ENCODE measurements at places on chromosomes 6 and 20.

DNA sequence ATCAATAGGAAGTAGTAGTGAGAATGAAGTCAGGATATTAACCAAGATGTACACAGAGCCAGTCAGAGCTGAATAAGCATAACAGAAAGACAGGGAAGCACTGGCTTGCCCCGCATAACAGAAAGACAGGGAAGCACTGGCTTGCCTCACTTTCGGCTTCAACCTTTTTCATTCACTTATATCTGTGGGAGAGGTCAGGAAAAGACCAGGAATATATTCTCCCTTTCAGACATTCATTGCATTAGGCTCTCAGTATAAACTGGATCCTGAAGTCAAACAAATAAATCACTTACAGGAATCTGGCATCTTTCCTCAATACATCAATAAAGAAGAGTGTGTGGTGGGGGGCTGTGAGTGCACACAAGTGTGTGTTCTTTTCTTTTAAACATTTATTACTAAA is 437.6 kb downstream of the C6orf118 start:
- DNase-seq, result no peak

- DNase-seq, result no peak
These were observed 736.9 kb downstream of the QKI start for GRCh38 chr6:164151161-164152120.

- no peak for DNase-seq
These were observed 21.4 kb upstream of the PAQR8 start for GRCh38 chr6:52340603-52340880.

DNA sequence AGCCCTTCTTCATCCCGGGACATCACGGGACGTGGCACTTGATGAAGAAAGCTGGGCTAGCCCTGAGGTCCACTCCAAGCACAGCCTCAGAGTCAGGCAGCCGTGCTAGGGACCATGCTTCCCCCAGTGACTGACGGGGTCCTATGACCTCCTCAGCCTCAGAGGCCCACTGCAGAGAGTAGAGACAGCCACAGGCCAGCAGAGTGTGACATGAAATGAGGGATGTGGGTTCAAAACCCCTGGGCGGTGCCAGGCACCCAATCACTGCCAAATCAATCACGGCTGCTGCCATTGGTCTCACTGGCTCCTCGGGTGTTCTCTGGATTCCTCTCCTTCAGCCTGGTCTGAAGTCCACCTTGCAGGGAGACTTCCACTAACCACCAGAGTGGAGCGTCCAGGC is 197.7 kb upstream of the CDH4 start:
- no peak for DNase-seq

DNA sequence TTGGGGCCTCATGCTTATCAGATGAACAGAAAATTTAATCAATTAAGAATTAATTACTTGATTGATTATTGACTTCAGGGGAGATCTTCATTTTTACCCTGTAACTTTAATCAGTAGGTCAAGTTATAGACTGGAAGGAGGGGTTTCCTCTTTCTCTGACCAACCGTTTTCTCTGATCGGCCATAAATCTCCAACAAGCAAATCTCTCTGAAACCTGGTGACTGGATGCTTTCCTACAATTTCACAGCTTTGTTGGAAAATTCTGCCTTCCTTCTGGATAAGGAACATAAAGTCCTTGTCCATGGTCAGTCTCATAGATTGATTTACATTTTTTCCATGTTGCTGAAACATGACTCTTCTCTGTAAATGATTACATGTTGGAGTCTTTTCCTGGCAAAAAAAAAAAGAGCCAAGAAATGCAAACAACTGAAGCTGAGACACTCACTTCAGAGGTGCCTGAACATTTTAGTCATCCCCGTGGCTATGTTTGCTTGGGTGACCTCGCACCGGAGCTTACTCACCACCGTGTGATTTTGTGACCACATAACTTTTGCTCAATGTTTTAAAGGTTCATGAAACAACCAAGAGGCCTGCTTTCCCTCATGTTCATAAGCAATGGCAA is 31.0 kb downstream of the IRF4 start:
- DNase-seq, result peak; percentile 97

DNA sequence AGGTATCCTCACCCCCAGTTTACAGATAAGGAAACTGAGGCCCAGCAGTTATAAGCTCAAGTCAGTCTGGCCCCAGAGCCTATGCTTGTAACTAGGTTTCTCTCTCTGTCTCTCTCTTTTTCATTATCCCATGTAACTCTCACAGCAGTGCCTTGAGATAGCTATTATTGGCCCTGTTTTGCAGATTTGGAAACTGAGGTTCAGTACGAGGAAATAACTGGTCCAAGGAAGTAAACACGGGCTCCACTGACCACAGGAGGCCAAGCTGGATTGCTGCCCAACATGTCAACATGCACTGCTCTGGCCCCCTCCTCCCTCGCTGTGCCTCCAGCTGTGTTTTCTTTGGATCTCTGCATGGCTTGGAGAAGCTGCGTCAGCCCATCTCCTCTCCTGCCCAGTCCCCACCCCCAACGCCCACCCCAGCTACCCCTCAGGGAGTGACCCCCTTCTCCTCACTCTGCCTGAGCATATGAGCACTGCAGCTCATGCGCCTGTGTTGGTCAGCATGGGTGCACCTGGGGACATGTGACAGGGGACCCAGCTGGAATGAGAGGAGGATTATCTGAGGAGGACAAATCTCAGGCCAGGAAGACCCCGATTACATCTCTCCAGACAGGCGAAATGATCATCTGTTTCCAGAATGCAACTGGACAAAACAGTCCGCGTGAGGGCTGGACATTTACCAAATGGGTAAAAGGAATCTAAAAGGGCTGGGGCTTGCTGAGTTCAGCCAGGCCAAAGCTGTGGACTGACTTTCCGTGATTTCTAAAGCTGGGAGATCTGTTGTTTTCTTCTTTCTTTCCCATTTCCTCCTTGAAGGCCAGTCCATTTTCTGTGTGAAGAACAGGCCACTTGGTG is 7.8 kb upstream of the PLTP start:
- DNase-seq, result no peak

GRCh38 chr6:149154261-149154821 is 163.2 kb upstream of the TAB2 start:
- no peak for DNase-seq

DNA sequence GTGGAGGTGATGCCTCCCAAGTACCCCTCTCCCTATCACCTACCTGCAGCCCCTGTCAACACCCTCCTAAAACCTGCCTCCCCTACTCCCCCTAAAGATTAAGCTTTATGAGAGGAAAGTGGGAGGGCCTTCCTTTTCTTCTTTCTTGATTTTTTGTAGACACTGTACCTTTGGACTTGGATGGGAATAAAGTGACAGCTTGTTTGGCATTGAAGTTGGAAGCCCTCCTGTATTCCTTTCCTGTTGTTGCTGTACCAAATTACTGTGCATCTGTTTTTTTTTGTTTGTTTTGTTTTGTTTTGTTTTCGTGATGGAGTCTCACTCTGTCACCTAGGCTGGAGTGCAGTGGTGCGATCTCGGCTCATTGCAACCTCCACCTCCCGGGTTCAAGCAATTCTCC is 99.3 kb upstream of the NFATC2 start:
- no peak for DNase-seq

- no peak for DNase-seq
These were observed 42.0 kb upstream of the KCNQ5 start for GRCh38 chr6:72579865-72580264.

DNA sequence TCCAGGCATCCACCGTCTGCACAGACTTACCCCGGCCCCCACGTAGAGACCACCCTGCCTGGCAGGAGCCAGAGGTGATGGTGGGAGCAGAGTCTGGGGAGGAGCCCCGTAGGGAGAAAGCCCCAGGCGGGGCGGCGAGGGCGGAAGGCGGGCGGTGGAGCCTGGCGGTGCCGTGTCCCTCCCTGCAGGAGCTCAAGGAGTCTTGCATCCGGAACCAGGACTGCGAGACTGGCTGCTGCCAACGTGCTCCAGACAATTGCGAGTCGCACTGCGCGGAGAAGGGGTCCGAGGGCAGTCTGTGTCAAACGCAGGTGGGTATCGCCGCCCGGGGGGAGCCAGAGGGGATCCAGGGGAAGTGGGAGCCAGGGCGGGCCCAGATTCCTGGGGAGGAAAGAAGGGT is 6.0 kb downstream of the CLPSL1 start:
- no peak for DNase-seq

DNA sequence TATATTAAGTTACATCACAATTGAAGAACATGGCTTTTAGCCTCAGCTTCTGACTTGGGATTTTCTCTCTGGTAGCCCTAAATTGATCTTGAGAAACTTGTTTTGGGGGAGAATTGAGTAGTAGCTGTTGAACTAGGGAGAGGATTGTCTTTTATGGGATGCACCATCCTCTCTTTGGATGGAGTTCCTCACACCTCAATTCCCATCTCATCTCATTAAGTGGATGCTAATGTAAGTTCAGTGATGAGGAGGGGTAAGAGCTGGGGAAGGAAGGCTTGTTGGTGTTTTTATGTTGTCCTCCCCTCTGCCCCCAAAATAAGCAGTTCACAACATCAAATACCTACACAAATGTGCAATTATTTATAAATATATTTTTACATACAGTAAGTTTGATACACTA is 4.0 kb downstream of the GJA1 start:
- DNase-seq, result no peak

DNA sequence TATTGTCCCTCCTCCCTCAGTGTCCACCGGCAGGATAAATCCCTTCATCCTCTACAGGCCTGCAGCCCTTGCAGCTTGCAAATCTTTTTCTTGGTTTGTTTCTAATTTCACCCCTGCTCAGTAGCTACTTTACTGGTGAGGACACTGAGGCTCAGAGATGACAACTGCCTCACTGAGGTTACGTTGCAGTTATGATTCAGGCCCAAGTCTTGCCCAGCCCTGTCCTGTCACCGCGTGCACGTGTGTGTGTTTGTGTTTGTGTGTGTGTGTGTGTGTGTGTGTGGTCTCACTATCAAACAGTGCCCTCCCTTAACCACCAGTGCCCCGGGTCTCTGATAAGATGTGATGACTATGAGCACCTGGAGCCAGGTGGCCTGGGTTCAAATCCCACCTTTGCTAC is 21.1 kb downstream of the FAM110A start:
- DNase-seq, result no peak

DNA sequence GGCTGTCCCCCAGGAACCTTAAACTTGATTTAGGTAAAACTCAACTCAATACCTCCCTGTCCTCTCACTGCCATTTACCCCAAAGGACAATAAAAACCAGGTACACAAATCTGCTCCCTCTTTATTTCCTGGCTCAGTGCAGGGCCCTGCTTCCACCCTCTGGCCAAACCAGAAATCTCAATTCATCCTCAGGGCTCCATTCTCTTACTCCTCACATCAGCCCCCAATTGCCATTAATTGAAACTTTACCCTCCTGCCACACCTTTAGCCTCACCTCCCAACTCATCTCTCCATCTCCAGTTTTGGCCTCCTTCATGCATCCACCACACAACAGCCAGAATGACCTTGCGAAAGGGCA is 10.5 kb downstream of the ZBTB2 start:
- DNase-seq, result no peak

- no peak for DNase-seq
These were observed 3.5 kb downstream of the RBM39 start for GRCh38 chr20:35738410-35739179.

DNA sequence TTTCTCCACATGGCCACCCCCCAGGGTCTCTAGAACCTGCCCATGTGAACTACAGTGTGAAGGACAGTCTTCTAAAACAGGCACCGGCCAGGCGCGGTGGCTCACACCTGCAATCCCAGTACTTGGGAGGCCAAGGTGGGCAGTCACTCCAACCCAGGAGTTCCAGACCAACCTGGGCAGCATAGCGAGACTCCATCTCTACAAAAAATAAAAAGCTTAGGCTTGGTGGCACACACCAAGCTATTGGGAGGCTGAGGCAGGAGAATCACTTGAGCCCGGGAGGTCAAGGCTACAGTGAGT is 13.7 kb downstream of the ACSS1 start:
- DNase-seq, result no peak

- no peak for DNase-seq
These were observed 1.4 kb upstream of the BTN3A1 start for GRCh38 chr6:26400626-26401025.

GRCh38 chr6:51094271-51094670 is 275.6 kb downstream of the TFAP2B start:
- DNase-seq, result no peak

DNA sequence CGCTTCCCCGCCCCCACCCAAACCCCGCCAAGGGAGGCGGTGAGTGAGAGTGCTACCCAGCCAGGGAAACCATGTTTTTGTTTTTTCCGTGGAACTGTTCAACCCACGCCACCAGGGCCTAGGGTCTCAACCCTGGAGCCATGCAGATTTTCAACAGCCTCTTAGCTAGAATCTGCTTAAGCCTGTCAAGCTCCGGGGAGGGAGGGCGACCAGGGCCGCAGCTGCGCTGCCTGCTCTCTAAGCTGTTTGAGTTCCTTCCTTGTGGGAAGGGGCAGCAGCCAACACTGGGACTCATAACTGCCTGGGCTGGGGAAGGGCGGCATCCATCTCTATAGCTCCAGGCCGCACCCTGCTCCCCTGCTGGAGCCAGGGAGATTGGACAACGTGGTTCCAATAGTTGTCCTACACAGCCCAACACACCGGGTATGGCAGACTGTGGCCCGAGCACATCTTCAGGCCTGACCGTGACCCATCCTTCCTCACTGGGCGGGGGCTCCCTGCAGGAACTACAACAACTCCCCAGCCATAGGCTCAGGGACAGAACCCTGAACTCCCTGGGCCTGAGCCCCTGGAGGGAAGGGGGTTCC is 1065.7 kb upstream of the MANEA start:
- no peak for DNase-seq

GRCh38 chr6:144681334-144681733 is 396.2 kb downstream of the UTRN start:
- no peak for DNase-seq

DNA sequence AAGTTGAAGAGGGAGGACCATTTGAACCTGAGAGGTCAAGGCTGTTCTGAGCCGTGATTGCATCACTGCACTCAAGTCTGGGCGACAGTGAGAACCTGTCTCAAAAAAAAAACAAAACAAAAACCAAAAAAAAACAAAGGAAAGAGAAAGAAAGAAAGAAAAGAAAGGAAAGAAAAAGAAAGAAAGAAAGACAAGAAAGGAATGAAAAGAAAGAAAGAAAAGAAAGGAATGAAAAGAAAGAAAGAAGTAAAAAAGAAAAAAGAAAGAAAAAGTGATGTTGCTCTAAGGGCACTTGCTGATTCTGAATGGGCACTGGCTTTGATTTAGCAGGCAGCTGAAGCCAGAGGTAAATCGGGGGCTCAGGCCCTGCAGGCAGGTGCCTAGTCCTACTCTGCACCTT is 161.0 kb downstream of the MCHR2 start:
- no peak for DNase-seq

DNA sequence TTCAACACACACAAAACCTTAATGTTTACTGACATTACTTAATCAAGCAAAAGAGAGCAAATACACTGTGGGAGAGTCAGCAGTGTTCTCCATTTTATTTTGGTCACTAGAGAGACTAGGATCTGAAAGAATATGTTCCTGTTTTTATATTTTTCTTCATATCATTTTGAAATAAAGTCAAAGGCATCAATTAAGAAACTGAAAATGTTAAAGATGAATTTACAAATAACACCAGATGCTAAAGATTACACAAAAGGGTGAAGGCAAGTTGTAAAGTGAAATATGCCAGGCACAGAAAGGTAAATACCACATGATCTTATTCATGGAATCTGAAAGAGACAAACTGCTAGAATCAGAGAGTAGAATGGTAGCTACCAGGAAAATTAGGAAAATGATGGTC is 60.3 kb upstream of the FABP7 start:
- DNase-seq, result no peak

Data from AG08396 (cell line).